Stimulated activated CD8-positive, alpha-beta memory T cell treated with anti-CD3 and anti-CD28 coated beads, Interleukin-2, amount 100 ng/mL, for 1 hour (primary cell): ENCODE measurements at places on chromosomes 6 and 20.

- no peak for DNase-seq
Observed at GRCh38 chr6:110331816-110332215, 26.3 kb downstream of the METTL24 start.

DNA sequence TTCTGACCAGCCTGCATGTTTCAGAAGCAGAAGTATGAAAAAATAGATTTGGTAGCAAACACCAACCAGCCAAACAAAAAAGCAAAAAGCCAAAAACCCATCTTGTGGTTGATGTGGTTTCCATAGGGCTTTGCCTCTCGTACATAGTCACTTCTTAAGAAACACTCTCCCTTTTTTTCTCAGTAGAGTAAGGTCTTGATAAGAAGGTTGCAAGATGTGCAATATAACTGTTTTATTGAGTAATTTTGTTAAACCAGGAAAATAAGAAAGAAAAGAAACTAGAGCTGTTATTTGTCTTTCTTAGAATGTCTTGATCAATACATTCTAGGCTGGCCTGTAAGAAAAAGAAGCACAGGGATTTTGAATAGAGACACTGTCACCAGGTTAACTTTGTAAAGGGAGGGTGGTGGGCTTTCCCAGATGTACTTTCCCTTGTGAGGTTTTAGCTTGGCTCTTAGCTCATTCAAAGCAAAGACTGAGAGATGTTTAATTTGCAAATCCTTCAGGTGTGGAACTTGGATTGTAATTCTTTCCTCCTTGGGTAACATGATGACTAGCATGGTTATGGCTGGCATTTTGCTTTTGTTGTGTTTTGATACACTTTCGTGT lies 49.7 kb downstream of the AKAP12 start:
- DNase-seq, result no peak

DNA sequence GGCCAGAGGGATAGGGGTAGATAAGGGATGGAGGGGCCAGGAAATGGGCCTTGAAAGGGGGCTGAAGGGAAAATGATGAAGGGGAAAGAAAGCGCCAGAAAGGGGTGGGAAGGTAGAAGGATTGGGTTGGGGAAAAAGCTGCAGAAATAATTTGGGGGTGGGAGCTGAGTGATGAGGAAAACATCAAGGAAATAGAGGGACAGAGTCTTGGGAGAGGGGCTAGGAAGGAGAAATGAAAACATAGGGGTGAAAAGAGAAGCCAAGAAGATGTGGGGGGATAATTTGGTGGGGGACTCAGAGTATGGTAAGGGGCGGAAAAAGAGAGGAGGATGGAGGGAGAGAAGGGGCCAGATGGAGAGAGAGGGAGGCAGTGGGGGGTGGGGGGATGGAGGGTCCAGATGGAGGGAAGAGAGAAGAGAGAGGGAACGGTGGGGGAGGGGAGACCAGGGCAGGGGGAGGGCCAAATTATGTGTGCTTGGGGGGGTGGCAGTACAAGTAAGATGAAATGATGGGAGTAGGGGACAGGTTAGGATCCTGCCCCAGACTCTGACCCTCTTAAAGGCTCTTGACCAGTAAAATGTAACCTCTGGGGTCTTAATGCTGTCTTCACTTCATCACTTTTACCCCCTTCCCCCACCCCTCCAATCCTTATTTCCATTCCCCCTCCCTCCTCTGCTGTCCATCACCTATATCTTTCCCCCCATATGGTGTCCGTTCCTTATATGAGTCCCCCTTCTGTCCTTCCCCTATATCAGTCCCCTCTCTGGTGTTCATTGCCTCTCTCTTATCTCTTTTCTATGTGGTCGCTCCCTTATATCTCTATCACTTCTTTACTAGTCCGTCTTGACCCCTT lies 852 bp downstream of the SYNGAP1 start:
- DNase-seq, result no peak

GRCh38 chr20:40797425-40797824 lies 108.4 kb upstream of the MAFB start:
- no peak for DNase-seq

DNA sequence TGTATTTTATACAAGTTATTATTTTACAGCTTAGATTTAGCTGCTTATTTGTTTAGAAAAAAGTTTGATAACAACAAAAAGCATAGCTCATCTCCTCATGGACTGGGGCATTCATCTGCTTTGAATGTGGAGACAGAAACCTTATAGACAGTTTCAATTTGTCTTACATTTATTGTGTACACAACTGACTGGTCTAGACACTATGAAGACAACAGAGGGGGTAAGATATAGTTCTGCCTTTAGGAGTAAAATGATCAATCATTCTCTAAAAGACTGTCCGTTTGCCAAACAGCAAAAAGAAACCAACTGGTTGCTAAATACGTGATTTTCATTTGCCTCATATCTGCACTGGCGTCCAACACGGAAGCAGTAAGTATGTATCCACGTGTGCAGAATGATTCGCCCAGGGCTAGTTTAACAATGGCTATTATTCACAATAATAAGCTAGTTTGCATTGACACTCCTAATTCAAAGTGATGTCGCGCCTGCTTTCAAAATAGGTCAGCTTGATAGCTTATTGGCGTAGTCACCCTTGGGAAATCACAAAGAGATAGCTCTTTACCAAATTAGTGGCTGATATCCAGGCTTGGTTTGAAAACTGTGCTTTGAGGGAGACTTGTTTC lies 153.6 kb downstream of the BMP2 start:
- no peak for DNase-seq

DNA sequence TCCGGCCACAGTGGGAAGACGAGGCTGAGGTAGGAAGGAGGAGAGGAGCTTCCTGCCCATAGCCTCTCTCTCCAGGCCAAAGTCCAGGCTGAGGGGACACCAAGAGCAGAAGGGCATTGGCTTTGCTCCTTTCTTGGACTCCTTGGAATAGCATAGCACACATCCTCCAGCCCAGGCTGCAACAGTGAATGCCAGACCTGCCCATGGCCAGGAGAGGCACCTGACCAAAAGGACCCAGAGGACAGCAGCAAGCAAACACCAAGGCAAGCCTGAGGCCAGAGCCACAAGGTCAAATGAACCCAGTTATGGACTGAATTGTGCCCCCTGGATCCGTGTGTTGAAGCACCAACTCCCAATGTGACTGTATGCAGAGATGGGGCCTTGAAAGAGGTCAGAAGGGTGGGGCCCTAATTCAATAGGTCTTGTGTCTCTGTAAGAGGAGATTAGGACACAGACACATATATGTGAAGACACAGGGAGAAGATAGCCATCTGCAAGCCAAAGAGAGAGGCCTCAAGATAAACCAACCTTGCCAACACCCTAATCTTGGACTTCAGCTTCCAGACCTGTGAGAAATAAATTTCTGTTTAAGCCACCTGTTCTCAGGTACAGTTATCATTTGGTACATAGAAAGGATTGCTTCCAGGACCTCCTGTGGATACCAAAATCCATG lies 126.5 kb upstream of the NXT1 start:
- DNase-seq, result no peak

DNA sequence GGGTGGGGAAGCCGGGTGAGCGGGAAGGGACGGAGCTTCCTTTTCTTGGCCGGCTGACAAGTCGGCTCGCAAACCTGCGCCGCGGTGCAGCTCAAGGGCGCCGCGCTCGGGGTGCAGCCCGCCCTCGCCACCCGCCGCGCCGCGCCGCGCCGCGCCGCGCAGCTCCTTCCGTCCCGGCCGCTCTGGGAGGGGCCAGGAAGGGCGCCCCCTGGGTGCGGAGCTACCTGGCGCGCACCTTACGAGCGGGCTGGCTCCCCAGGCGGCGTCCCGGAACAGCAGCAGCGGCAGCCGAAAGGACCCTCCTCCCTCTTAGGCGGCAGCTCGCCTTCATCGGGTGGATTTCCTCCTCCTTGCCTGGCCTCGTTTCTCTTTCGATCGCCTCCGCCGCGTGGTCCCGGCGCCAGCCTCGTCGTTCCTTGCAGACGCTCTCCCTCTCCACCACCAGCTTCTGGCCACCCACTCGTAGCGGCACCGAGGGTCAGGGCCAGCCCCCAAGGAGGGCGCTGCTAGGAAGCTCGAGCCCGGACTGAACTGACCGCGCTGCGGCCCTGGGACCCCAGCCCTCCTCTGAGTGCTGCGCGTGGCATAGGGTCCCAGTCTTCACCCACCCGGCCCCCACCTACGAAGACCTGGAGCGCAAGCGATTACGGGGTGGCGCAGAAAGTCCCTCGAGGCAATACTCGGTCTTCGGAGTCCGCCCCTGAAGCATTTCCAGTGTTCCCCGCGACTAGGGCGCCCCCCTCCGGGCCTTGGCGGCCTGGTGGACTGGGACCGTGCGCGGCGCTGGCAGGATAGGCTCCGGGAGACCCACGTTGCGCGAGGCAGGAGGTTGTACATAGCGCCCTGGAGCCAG lies at the start of gene MAP3K5:
MAP3K5 (minus strand) TSS at position 68 of the 853 bp plus-strand sequence. CDS start 320 bp downstream, outside the sequence.
- peak; percentile 82 for DNase-seq

GRCh38 chr6:30568245-30568644 lies 3.0 kb upstream of the ABCF1 start:
- no peak for DNase-seq

DNA sequence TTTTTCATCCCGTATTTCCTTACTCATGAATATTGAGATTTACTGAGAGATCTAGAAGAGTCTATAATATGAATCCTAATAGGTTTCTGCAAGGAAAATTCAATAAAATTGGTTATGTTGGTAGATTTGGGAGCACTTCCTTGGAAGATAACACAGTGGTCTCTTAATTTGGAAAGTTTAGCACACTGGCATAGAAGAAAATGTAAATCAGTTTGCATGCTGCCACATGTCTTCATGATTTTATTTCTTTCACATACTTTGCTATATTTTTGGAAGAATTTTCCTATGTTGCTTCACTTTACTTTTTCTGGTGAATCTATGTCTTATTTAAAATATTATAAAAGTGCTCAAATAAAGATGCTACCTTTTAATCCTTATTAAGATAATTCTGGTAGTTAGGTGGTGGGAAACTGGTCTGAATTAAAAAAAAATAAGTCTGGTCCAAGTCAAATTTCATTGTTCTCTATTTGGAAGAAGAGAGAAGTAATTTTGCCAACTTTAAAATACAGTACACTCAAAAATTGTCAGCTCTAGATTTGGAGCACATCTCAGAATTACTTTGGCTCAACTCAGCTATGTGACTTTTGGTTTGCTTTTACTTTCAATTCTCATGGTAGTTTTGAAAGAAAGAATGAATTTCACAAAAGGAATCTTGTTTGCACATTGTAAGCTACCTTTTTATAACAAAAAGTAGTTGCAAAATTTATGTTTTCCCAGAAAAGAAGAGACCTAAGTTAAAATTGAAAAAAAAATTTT lies 197.3 kb downstream of the CENPW start:
- no peak for DNase-seq

DNA sequence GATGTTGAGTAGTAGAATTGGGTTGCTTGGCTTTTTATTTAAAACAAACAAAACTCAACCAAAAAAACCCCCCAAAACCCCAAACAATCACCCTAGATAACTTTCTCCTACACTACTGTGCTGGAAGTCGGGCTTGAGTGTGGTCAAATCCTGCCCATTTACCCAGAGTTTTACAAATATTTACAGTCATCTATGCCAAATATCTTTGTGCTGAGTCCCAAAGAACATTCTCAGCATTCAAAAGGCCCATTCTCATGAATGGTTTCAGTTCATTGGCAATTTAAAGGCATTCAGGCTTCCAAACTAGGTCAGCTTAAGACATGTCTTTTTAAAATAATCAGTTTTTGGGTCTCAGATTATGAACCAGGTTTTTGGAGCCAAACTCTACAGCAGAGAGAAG lies 1.8 kb downstream of the RNF144B start:
- DNase-seq, result no peak

- DNase-seq, result no peak
Observed at GRCh38 chr6:26295691-26296555, 69.1 kb upstream of the BTN3A2 start.

GRCh38 chr6:27668442-27669294 lies 195.8 kb upstream of the ZNF184 start:
- no peak for DNase-seq

DNA sequence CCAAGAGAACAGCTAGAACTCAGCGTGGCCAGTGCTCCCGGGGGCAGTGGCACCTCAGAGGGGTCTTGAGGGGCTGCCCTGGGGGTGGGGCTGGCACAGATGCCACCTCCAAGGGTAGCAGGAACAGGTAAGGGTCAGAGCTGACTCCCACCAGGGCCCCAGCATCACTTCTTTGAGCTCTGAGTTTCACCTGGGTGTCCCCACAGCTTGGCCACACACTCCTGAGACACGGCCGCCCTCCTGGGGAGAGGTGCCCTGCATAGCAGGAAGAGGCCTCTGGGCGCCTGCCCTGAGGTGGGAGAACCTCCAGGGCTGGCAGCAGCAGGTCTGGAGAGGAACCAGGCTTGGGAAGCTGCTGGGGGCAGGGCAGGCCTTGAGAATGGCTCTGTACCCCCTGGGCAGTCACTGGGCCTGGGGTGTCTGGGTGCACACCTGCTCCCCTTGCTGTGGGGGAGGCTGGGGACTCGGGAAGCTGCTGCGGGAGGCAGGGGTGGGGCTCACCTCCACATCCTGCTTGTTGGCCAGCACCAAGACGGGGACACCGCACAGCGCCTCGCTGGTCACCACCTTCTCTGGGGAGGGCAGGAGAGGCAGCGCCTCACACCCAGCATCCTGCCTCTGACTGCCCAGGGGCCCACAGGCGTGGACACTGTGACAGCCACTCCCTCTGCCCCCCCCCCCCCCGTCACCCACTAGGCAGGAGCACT lies 5.0 kb downstream of the TNFRSF6B start:
- no peak for DNase-seq

DNA sequence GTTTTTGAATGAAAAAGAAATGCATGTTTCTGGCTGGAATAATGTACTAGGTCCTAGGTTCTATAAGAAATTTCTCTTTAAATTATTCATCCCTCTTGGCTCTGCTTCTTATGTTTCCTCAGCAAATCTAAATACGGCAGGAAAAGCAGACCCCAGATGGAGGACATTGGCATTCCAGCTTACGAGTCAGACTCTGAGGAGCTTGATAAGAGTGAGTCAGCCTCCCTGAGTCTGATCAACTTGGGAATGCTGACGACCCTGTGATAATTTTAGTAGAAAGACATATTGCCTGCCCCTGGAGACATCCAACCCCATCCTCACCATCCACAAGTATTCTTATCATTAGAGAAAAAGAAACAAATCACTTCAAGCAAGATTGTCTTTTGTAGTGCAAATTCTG lies 509.7 kb upstream of the MARCKS start:
- DNase-seq, result no peak

GRCh38 chr6:17585766-17586490 lies 14.2 kb upstream of the FAM8A1 start:
- DNase-seq, result no peak

DNA sequence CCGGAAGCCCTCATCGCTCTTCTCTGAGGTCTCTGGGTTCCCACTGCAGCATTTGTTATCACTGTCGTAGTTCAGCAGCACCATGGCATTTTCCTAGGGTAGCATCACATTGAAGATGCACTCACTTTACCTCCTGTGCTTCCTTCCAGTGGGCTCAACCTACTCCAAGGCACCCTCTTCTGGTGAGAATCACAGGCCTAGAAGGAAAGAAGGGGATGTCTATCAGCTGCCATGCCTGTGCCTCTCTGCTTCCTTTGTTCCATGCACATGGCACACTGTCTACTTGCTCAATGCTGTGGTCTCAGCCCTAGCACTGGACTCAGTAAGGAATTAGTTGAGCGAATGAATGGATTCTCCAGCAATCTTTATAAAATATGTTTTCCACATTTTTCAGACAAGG lies 22.6 kb downstream of the CST4 start:
- no peak for DNase-seq

- no peak for DNase-seq
Observed at GRCh38 chr6:5776706-5777390, 229.9 kb downstream of the NRN1 start.

- no peak for DNase-seq
Observed at GRCh38 chr6:1624851-1625781, 15.4 kb downstream of the FOXC1 start.

- no peak for DNase-seq
Observed at GRCh38 chr6:159728531-159728964, 1.2 kb downstream of the WTAP start.

- DNase-seq, result no peak
Observed at GRCh38 chr6:7604506-7604905, 14.5 kb downstream of the SNRNP48 start.

GRCh38 chr6:167113935-167114910 lies 8.7 kb upstream of the CCR6 start:
- DNase-seq, result no peak
